Stimulated activated CD4-positive, alpha-beta T cell treated with anti-CD3 and anti-CD28 coated beads, Interleukin-2, amount 100 ng/mL, for 4 hours (primary cell): ENCODE measurements at places on chromosomes 2 and 18.

- DNase-seq = no peak
These were observed 269.5 kb upstream of the ZSWIM2 start for GRCh38 chr2:187118331-187119099.

- DNase-seq = no peak
These were observed 3.2 kb downstream of the STK17B start for GRCh38 chr2:196168181-196168580.

- no peak for DNase-seq
These were observed 15.9 kb downstream of the VWA3B start for GRCh38 chr2:98102878-98103277.

DNA sequence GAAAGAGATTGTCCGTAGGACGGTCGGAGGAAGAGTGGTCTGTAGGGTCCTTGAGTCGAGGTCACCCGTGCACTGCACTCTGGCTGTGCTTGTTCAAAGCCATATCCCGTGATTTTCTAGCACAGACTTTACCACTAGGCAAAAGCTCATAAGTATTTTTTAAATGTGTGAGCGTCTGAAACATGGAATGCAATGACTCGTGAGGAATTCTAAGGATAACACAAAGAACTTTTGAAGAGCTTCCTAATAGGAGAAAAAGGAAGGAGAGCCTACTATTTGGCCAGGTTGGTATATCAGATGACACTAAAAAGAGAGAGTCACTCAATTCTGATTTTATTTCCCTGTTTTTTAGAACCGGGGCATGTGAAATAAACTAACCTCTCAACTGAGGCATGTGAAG lies 68.3 kb downstream of the CD28 start:
- DNase-seq = no peak

GRCh38 chr2:60976875-60977561 lies 40.5 kb upstream of the PEX13 start:
- DNase-seq = no peak

DNA sequence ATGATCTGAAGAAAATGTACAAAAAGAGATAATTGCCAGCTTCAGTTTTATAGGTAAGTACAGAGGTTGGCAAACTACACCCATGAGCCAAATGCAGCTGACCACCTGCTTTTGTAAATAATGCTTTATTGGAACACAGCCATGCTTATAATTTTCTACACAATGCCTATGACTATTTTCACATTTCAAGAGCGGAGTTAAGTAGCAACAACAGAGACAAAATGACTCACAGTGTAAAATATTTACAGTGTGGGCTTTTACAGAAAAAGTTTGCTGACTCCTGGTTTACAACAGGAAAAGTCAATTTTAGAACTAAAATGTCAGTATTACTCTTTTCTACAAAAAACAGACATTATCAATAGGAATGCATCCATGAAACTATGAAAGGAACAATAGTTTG lies 26.0 kb downstream of the CWC22 start:
- no peak for DNase-seq

GRCh38 chr2:9972621-9973479 lies 21.4 kb downstream of the GRHL1 start:
- no peak for DNase-seq
